Stimulated activated CD8-positive, alpha-beta memory T cell treated with anti-CD3 and anti-CD28 coated beads, Interleukin-2, amount 100 ng/mL, for 1 hour (primary cell): ENCODE measurements at places on chromosomes 7 and 10.

- DNase-seq, result no peak
These were observed 25.0 kb downstream of the SLC25A28 start for GRCh38 chr10:99595236-99595635.

- no peak for DNase-seq
These were observed 16.9 kb upstream of the STMP1 start for GRCh38 chr7:135645296-135645904.

DNA sequence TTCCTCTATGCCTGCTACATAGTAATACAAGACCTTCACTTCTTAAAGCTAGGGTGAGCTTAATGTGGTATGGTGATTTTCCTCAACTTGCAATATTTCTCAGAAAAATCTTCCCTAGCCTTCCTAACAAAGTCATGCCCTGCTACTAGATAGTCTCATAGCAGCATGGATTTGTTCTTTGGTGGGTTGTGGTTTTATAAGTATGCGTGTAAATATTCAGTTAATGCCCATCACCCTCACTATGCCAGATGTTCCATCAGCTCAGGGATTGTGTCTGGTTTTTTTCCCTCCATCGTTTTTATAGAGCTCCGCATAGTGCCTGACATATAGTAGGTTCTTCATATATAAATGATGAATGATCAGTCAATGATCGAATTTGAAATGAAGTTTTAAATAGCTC, 182.8 kb downstream of the CREB5 start:
- DNase-seq, result no peak

DNA sequence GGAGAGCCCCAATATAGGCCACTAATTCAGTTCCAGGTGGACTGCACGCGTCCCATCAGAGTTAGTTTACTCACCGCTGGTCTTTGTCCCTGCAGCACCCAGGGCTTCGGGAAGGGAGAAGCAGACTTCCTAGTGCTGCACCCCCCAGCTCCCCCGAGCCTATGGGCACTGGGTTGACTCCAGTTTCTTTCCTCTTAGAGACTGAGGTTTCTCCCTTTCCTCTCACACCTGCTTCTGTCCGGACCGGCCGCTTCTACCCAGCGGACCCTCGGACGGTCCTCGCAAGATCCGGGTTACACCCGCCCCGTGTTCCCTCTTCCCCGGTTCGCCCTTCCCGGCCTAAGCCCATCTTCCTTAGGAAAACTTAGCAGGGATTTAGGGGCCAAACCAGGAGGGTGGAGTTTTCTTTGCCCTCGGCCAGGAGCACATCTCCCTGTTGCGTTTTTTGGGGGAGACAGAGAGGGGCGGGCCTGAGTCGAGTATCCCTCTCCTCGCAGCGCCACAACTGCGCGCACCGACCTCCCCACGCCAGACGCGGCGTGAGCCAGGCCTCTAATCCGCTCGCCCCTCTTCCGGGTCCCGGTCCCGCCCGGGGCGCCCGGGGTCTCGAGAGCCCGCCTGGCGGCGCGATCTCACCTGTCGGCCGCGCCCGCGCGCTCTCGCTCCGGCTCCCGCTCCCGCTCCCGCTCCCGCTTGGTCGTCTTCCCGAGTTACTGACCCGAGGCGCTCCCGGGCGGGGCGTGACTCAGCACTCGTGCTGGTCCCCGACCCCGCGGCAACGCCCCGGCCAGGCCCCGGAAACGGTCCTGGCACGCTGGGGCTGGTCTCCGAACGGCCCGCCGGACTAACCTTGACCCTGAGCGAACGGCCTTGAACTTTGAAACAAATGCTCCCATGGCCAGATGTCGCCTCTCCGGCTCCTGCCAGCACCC, at the start of gene AIFM2:
TSS of gene AIFM2 (minus strand) at position 728 of the 932 bp plus-strand sequence. CDS start 8,741 bp downstream, outside the sequence.
- no peak for DNase-seq

GRCh38 chr10:6514180-6514579, 65.9 kb downstream of the PRKCQ start:
- DNase-seq, result no peak

DNA sequence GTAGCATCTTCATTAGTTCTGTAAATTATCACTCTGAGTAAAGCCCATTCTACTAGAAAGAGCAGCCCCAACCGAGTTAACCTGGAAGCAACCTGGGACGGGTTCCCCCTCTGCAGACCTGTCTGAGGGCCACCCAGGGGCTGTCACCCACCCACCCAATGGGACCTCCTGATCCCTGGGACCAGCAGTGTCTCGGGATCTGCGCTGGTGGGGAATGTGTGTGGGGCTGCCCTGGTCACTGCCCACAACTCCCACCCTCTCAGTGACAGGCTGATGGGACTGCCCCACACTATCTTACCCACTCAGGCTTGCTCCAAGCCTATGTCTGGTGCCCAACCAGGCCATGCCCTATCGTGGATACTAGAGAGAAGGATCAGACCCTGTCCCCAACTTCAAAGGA, 215.0 kb downstream of the GRID1 start:
- no peak for DNase-seq

GRCh38 chr10:92278996-92279696, 11.7 kb downstream of the CPEB3 start:
- DNase-seq, result no peak

GRCh38 chr10:124041675-124042445, 51.5 kb downstream of the CHST15 start:
- DNase-seq, result no peak
